ENCODE measurements at places on chromosomes 4 and X.
A peak's percentile ranks its signal among the peaks of the same experiment; 100 is the strongest.

GRCh38 chr4:110005461-110006056 lies 92.9 kb downstream of the EGF start:
- peak; percentile 60 for DNase-seq

- no peak for DNase-seq
Measured at GRCh38 chr4:159227984-159228383, 125.1 kb downstream of the RAPGEF2 start.

DNA sequence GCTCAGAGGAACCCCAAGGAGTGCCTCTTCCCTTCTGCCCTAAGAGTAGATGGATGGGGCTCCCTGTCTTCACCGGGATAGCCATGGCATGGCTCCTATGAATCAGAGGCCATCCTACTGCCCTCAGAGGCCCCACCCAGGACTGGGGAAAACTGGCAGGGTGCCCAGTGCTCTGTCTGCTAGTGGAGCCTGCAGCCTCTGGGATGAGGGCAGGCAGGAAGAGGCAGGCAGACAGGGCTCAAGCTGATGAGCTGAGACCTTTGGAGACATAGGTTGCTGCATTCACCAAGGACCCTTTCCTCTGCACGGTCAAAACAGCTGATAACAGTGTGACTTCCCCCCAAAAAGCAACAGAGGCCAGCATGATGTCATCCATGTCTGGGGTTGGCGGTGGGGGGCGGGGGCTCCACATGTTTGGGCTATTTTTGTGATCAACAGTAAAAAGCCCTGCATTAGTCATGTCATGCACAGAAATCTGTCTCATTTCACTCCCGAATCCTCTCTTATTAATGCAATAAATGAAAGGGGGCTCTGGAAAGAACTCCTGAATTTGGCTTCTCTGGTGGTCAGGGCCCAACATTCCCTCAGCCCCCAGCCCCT lies 207.6 kb upstream of the MAMLD1 start:
- DNase-seq = no peak

DNA sequence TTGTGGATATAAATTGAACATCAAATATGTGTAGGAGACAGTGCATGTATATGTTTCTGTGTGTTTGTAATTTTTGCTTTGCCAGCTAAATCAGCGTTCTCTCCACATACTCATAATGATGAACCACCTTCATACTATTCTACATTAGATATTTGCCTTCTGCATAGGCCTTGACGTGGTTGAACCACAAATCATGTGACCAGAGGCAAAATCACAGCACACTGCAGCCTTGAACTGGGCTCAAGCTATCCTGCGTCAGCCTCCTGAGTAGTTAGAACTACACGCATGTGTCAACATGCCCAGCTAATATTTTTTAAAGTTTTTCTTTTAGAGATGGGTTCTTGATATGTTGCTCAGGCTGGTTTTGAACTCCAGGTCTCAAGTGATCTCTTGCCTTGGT lies 9.5 kb downstream of the UBQLN2 start:
- DNase-seq = no peak

DNA sequence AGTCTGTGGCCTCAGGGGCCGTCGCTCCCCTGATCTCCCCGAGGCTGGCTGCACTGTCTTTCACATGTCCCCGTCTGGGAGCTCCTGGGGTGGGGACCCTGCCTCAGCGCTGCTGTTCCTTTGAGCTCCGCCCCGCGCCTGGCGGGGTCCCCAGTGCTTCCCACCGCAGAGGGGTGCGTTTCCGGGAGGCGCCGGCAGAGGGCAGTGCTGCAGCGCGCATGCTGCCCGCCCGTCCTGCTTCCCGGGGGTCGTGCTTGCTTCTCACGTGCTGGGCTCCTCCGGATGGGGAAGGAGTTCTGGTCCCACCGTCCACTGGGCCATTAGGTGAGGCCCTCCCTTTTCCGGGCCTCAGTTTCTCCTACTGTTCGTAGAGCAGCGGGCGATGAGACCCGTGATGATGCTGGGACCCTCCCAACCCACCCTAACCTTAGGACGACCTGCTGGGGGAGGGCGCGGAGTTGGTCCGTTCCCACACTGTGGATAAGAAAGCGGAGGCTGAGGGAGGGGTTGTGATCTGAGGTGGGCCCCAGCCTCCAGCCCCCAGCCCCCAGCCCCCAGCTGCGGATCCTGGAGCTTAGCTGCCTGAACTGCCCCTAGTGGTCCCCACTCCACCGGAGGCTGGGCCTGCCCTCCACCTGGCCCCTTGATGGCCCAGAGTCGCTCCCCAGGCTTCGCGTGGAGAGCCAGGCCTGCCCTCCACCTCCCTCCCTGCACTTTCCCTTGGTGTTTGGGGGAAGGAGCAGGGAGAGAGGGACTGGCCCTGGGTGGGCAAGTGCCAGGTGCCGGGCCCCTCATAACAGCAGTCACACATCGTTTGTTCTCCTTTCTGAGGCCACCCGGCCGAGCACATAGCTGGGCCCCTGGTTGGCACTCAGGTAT lies 15.3 kb downstream of the CPZ start:
- DNase-seq = peak; percentile 37

GRCh38 chr4:76208005-76208765 lies 5.4 kb downstream of the SCARB2 start:
- DNase-seq = peak; percentile 92

- no peak for DNase-seq
Measured at GRCh38 chr4:137534516-137534915, 2.2 kb upstream of the PCDH18 start.

DNA sequence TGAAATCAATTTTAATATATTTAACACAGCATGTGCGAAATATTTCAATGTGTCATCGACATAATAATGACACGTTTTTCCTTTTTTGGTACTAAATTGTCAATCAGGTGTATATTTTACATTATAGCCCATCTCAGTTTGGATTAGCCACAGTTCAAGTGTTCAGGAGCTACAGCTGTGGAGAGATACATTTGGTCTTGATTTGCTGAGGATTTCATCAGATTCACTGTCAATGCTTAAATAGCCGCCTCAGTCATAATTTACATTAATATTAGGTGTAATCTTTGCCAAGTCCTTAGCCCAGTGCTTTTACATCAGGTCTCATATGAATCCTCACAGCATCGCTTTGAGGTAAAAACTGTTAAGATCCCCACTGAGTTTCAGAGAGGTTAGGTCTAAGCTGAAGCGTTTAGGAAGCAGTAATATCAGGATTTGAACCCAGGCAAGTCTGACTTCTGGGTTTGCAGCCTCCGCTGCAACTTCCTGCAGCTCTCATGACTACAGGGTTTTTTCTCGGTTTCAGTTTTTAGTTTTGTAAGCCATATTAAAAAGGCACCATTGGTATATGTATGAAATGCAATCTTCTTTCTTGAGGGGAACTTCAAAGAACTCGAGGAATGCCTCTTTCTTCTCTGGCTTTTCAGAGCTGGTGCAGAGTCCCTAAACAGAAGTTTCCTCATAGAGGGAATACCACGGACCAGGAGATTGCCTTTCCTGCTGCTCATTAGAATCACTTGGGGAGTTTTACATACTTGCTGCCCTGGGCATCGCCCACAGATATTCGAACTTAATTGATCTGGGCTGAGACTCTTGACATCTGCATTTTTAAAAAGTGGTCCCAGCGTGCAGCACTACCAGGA lies 6.4 kb downstream of the MTM1 start:
- DNase-seq = no peak

DNA sequence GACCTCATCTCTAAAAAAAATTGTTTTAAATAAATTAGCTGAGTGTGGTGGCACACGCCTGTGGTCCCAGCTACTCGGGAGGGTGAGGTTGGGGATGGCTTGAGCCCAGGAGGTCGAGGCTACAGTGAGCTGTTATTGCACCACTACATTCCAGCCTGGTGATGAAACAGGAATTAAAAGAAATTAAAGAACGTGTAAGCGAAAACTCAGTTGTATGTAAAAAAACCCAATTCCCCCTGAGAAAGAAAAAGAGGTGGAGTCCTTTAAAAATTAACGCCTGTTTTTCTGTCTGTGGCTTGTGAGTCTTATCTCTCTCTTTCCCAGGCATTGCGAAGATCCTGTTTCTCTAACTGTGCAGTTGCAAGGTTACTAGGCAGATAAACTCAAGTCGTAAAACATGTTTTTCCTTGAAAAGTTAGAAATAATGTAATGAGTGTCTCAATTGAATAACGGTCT lies 22.1 kb downstream of the EPGN start:
- DNase-seq = peak; percentile 32

GRCh38 chr4:112895811-112896608 lies 153.4 kb upstream of the ANK2 start:
- no peak for DNase-seq

DNA sequence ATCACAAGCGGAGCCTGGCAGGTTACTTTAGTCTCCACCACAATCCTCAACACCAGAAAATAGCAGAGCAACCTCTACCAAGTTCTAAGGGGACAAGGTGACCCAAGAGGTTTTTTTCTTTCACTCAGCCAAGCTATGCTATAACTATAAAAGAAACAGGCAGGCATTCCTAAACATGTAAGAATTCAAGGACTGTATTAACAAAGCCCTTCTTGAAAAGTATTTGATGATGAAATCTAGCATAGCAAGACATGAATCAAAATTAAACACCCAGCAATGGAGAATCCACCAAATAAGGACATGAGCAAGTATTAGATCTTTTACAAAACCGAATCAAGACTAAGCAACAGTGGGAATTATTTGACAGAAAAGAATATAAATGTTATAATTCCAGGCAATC lies 25.7 kb upstream of the C1QTNF7 start:
- DNase-seq = no peak

GRCh38 chrX:3563451-3563850 lies 150.0 kb downstream of the PRKX start:
- DNase-seq = no peak

DNA sequence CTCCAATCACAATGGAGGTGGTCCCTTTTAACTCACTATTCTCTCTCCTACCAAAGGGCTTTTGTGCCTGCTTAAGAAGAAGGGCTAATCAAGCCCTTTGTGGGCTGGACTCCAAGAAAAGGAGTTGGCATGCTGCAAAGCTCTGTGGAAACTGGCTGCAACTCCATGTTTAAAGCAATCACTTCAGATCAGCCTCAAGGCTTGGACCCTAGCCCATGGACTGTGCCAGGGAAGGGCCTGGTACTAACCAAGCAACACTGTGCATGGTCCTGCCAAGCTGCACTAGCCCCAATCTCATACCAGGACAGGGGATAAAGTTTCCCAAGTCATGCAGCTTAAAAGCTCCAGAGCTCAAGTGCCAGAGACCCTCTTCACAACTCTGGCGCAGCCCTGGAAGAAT lies 86.7 kb downstream of the ATP8A1 start:
- DNase-seq = no peak

DNA sequence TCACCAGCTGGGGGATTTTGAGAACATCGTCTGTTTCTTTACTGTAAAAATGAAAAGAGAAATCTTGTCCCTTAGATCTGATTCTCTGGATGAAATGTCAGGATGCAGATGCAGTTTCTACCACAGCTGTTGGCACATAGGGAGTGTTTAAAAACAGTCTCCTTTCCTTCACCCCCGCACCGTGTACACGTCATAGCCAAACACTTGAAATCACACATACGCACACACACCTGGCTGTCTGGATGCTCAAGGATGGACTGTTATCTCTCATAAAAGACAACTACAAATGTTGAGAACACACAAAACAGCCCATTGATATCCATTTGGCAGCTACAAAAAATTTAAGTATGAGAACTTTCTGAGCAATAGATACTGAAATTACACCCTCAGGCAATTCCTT lies 275.8 kb upstream of the CLNK start:
- DNase-seq = no peak

DNA sequence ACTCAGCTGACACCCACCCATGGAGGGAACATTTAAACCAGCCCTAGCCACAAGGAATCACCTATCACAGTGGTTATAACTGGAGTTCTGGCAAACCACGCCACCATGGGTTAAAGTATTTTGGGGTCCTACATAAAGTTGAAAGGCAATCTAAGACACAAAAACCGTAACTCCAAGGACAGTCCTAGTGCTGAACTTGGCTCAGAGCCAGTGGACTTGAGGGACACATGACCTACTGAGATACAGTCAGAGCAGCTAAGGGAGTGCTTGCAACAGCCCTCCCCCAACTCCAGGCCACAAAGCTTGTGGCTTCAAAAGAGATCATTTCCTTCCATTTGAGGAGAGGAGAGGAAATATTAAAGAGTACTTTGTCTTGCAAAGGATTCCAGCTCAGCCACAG lies 300.5 kb downstream of the FGF13 start:
- no peak for DNase-seq

DNA sequence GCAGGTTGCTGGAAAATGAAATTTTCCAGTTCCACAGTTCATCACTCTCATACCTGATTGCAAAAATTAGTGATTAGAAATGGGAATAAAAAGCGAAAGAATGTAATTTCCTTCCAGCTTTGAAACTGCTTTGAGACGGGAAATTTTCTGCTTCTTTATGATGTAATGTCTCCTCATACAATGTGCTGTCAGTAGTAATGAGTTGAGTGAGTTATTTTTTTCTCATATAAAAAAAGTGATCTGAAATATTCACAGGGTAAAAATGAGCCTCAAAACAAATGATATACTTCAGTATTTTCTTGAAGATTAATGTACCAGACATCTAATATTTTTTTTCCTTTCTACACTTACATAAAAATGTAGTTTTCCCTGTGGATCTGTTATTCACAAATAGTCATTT lies 179.1 kb upstream of the FAT4 start:
- DNase-seq = no peak

Data from KBM-7 (cell line).